Effector memory CD4-positive, alpha-beta T cell (primary cell): ENCODE measurements at places on chromosomes 7 and 10.

- no peak for DNase-seq
Measured at GRCh38 chr7:111951052-111951451, 255.1 kb downstream of the DOCK4 start.

DNA sequence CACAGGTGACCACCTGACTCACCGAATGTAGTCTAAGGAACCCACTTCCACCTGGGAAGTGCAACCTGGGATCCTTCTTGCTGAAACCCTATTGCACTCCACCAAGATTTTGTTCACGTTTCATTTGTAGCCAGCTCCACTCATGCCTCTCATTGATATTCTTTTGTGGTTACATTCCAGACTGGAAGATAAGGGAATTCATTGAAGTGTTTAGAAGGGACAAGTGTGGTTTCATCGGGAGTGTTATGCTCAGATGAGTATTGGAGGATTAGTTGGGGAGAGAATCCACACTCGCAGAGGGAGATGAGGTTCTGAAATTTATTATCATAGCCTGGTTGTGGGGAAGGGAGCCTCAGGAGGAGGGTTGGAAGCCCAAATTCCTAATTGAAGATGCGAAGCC lies 320.4 kb downstream of the KCNMA1 start:
- DNase-seq: no peak

GRCh38 chr7:2154121-2154520 lies 78.6 kb downstream of the MAD1L1 start:
- no peak for DNase-seq

- DNase-seq: no peak
Measured at GRCh38 chr10:118052816-118053215, 6.1 kb upstream of the RAB11FIP2 start.

- no peak for DNase-seq
Measured at GRCh38 chr10:127937069-127937468, 30.2 kb downstream of the PTPRE start.

DNA sequence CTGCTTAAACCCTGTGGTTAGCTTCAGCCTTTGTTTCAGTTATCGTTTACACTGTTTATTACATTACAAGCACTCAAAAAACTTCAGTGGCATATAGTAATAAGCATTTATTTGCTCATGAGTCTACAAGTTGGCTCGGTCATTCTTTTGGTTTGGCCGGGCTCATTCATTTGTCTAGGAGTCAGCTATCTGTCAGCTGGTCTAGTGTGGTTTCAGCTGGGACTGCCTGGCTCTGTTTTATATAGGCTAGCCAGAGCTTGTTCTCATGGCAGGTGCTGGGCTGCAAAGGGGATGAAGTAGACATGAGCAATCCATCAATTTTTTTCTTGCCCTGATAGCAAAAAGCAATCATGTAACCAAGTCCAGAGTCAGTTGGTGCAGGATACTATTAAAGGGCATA lies 103.6 kb downstream of the MKLN1 start:
- no peak for DNase-seq

- no peak for DNase-seq
Measured at GRCh38 chr10:49768329-49768728, 6.2 kb upstream of the OGDHL start.

DNA sequence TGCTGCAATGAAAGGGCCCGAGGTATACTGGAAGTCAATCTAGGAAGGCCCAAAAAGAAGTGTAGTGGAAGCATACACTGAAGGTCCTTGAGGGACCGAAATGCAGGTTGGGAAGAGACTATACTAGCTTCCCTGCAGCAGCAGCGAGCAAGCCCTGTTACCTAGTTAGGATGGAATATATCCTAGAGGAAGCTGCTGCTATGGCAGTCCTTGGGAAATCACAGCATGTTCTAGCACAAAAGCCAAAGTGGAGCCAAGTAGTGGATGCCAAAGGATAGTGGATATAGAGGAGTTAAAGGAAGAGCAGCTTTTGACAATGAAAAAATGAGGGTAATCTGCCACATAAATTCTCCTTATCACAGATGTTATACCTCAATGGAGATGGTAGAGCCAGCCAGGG lies 123.8 kb upstream of the STARD3NL start:
- DNase-seq: no peak

- no peak for DNase-seq
Measured at GRCh38 chr7:25481891-25482290, 253.6 kb upstream of the NPVF start.
